ENCODE measurements at places on chromosomes 1 and 21. TPM values are rescaled to one million over a fixed set of nuclear protein-coding genes. Genes with fewer than 3 reads are reported as not detected.

GRCh38 chr1:109668123-109668775 lies 392 bp downstream of the GSTM2 start:
- DNase-seq: no peak

DNA sequence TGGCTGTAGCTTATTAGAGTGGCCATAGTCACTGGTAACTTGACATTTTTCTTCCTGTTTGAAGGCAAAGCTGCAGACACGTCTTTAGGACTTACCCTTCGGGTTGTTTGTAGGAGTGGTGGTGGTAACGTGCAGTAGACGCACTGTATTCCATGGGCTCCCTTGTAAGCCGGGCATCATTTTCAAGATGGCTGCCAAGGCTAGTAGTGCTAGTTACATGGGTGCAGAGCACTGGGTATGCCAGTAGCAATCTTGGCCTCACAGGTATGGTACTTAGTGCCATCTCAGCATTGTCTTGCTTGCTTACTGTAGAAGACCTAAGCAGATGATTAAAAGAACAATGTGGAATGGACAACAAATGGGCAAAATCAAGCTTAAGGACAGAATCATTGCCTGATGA lies 1.9 kb downstream of the YBX1 start:
- DNase-seq: no peak

DNA sequence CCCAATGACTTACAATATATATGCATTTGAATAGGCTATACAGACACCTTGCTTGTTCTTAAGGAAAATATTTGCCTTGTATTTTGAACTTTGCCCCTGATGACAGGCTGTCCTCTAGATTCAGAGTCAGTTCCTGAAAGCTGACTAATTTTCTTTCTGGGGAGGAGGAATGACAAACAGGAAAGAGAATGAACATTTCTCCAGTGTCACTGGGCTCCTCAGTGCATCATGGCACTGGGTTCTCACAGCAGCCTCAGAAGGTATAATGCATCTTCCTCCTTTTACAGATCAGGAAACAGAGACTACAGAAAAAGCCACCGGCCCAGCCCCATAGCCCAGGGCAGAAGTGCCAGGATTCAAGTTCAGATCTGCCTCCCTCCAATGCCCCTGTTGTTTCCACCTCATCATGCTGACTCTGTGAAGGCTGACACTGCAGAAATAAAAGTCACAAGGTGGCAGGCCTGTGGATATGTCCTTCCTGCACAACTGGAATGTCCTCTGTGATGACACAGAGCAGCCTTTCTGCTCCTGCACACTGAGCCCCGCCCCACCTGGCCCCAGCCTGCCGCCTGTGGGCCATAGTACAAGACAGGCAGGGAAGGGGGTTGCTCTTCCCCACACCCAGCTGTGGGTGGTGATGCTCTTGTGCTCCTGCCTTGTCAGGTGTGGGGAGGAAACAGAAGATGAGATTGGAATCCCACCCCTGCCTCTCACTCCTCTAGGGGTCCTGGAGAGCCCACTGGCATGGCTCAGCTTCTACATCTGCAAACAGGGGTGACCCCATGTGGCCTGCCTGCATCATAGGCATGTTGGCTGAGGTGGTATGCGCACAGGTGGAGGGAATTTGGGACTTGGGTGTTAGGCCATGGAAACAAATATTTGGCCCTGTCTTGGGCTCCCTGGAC lies 6.4 kb downstream of the TTC22 start:
- peak; percentile 69 for DNase-seq

- DNase-seq: no peak
These were observed 110.2 kb upstream of the APP start for GRCh38 chr21:26280775-26281174.

The TNNI3K gene
- total RNA-seq: 2.5 TPM

GRCh38 chr1:20409971-20410370 lies 76.0 kb downstream of the CAMK2N1 start:
- DNase-seq: no peak

DNA sequence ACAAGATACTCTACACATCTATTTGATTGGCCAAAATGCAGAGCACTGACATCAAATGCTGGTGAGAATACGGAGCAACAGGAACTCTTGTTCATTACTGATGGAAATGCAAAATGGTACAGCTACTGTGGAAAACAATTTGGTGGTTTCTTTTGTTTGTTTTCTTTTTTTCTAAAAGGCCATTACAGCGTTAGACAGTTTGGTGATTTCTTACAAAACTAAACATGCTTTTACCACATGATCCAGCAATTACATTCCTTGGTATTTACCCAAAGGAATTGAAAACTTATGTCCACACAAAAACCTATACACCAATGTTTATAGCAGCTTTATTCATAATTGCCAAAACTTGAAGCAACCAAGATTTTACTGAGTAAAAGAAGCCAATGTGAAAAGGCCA lies 66.4 kb upstream of the FBXO28 start:
- DNase-seq: no peak

DNA sequence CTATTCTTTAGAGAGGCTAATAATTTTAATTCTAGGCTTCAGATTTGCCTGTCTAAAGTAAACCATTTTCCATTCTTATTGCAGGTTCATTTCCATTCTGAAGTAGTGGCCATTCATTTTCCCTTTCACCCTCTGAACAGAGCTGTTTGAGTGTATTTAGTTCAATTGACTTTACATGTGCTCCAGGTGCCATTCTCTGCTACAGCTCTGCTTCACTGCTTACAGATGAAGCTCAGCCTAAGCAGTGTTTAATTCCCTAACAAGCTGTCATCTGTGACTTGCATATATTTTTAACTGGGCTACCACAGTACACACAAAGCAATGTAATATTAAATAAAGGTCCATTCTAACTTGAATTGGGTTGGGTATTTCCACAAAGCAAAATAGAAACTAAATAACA lies 1031.6 kb downstream of the KCNT2 start:
- DNase-seq: no peak

DNA sequence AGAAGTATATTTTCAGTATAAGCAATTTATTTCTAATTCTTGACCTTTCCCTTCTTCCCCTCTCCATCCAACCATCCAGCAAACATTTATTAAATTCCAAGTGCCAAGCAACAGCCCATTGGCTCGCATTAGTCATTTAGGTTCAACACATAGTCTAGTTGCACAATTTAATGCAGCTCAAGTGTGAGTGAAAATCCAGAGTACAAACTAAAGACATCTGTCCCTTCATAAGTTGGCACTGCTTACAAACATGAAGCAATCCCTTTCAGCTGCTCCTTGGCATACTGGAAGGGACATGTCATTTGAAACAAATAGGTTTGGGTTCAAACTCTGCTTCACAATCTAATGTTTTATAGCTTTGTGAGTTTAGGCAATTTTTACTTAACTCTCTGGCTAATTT lies 10.7 kb downstream of the CASQ2 start:
- no peak for DNase-seq

- no peak for DNase-seq
These were observed at the start of gene KCNJ6 for GRCh38 chr21:37916310-37917051. TSS of gene KCNJ6 (minus strand) at chr21:37916457. CDS start at chr21:37840682, 75,775 bp downstream.

The PTGER3 gene
- total RNA-seq: 52.1 TPM

DNA sequence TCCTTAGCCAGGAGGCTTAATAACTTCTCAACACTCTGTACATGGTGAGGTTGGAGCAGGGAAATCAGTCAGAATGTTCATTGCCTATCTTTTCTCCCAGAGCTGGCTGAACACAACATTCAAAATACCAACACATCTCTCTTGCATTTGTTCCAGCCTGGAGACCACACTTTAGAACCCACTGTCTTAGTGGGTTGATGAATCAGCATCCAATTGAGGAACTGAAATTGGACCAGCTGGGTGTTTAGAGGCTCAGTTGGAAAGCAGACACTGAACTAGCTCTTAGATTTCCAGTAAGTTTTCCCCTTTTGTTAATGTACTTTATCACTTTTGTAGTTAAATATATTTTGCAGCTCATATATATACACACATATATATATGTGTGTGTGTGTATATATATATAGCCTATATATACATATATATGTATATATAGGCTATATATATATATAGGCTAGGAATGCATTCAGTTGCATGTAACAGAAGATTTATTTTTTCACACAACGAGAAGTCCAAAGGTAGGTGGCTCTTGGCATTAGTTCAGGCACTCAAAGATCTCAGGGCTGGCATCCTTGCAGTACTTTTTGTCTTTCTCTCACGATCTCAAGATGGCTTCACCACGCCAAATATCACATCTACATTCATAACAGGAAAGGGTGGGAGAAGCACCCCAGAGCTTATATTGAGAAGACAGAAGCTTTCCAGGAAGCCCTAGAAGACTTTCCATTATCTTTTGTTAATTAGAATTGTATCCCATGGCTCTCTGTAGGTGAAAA lies 35.0 kb upstream of the HUNK start:
- no peak for DNase-seq

- DNase-seq: no peak
These were observed 11.6 kb upstream of the MAPKAPK2 start for GRCh38 chr1:206672844-206673758.

- no peak for DNase-seq
These were observed 19.1 kb downstream of the OPTC start for GRCh38 chr1:203512848-203513584.

GRCh38 chr1:5985250-5985649 lies 7.0 kb downstream of the NPHP4 start:
- DNase-seq: no peak

The ADIPOR1 gene
- 143 TPM for total RNA-seq

DNA sequence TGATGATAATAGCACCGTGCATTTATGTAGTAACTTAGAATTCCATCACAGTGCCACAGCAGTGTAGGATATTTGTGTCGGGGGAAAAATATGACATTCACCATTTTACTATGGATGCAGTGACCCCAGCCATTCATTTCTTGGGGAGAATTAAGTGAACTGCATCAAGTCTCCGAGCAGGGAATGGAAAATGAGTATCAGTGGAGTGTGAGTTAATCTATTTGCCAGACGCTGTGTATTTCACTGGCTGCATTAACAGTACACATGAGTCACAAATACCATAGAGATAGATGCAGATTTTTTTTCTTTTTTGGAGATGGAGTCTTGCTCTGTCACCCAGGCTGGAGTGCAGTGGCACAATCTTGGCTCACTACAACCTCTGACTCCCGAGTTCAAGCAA lies 33.8 kb upstream of the SLC45A1 start:
- no peak for DNase-seq

The CADM3 gene
- total RNA-seq: 22.6 TPM

The ACOT11 gene
- 7.3 TPM for total RNA-seq

The KIF26B gene
- 0.32 TPM for total RNA-seq

DNA sequence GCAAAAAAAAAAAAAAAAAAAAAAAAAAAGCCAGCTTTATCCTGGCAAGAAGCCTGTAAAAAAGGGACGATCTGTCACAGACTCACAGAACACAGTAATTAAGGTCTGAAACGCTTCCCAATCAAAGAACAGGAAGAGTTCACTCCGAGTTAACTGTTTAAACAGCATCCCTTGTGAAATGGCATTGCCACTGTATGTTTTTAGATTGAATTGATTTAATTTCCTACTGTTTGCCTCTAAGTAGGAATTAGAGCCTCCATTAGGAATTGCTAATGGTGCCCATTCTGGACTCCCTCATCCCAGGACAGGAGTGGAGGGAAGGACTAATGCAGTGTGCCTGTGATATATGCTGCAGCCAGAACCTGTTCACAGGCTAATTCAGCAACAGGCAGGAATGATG lies 370.8 kb downstream of the RWDD3 start:
- DNase-seq: no peak

- DNase-seq: no peak
These were observed 453 bp downstream of the DRAM2 start for GRCh38 chr1:111139324-111139955.

The MYBPH gene
- 0.66 TPM for total RNA-seq

GRCh38 chr1:91846007-91846638 lies 39.8 kb downstream of the TGFBR3 start:
- DNase-seq: no peak

GRCh38 chr1:234918961-234919761 lies 209.5 kb downstream of the TOMM20 start:
- DNase-seq: no peak

DNA sequence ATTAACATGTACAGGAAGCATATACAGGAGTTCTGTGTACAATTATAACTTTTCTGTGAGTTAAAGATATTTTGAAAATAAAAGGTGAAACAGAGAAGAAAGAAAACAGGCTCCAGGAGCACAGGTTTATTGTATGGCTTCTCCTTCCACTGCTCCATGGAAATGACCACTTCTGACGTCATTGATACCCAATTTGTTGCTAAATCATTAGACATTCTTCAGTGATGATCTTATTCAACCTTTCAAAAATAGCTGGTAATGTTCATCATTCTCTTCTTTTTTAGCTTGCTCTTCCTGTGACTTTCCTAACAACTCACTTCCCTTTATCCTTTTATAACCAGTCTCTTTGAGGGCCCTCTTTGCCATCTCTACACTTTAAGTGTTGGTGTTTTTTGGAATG lies 77.8 kb downstream of the KCNK2 start:
- no peak for DNase-seq

The ALDH4A1 gene
- total RNA-seq: 23.7 TPM

GRCh38 chr1:227899820-227900449 lies 47.8 kb downstream of the WNT9A start:
- no peak for DNase-seq

- DNase-seq: no peak
These were observed 2.3 kb upstream of the TCP10L start for GRCh38 chr21:32587651-32588050.

GRCh38 chr1:37481289-37482003 lies 7.1 kb downstream of the ZC3H12A start:
- DNase-seq: no peak

- DNase-seq: no peak
These were observed 9.2 kb upstream of the CHIA start for GRCh38 chr1:111281411-111281810.

The EPHA2 gene
- 18.4 TPM for total RNA-seq

The HTR1D gene
- total RNA-seq: not detected

DNA sequence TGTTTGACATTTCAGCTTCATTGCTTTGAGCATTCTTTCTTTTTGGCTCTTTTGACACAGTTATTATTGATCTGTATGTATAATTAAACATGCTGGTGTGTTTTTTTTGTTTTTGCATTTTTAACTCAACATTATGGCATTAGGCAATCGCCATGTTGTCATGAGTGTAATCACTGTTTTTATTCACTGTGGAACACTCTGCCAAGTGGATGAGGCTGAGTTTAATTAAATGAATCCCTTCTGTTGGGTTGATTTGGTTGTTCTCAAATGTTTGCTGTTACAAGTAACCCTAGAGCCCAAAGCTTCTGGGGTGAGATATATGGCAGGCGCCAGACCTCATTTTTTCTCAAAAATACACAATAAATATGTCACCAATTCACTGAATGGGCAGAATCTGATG lies 428.1 kb downstream of the MATN1 start:
- no peak for DNase-seq

DNA sequence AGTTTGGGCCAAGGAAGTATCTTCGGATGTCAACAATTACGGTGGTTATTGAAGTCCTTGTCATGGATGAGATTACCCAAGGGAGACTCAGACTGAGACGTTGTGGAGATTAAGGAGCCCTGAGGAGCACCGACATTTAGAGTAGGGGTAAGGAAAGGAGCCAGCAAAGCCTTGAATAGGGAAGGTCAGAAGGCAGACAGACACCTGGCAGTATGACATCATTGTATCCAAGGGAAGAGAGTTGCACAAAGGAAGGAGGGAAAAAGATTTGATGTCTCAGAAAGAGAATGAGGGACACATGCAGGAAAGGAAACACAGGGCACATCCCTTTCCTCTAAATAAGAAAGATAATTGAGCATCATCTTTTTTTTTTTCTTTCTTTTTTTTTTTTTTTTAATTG lies 11.7 kb downstream of the LAMC2 start:
- no peak for DNase-seq

Data from breast epithelium (tissue), 4 donors.